ENCODE measurements at places on chromosomes 5 and 9.

DNA sequence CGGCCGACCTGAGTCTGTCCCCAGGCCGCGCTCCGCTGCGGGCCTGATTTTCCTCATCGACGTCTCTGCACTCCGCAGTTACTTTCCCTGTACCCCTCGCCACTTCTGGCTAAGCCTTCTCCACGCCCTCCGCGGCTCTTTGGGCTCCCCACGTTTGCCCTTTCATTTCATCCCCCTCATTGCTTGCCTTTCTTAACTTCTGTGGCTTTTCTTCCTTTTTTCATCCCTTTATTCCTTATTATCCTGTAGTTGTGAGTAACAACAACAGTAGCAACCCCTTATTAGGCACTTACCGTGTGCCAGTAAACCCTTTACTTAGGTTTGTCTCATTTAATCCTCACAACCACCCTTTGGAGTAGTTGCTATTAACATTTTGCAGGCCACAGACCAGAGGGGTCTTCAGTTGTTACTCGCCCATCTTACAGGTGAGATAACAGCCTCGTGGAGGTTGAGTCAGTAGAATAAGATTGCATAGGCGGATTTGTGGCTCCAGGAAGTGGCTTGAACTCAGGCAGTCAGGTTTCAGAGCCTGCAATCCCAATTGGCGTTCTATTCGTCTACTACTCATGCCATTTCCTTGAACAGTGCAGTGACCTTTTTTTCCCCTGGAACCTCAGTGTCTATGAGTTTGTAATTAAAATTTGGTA is 724 bp downstream of the TCERG1 start:
- peak; percentile 19 for DNase-seq

- no peak for DNase-seq
These were observed 141.9 kb downstream of the PSAT1 start for GRCh38 chr9:78438780-78439179.

DNA sequence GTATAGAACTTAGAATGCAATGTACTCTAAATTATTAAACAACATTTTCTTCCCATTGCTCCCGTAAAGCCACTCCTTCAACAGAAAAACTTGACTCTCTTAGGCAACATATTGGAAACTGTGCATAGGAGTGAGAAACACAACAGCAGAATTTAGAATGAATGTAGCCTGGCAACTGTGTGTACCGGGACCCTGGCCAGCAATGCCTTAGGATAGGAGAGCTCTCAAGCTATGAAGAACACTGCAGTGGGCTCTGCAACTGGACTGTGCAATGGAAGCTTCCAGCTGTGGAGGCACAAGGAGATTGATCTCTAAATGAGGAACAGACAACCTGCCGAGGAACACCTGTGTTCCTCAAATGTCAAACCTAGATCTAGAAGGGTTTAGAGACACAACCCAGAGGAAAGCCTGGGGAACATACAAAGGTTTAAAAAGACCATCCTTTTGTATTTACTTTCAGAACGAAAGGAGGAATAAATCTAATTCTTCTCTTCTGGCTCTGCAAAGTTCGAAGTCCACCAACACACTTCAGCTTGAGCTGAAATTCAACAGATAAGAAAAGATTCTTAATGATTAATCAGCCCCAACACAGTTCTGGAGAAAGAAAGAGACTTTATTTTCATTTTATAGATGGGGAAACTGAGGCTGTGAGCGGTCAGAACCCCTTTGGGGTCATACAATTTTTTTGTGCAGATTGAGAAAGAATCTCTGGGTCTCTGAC is 51.5 kb upstream of the ARL15 start:
- no peak for DNase-seq

DNA sequence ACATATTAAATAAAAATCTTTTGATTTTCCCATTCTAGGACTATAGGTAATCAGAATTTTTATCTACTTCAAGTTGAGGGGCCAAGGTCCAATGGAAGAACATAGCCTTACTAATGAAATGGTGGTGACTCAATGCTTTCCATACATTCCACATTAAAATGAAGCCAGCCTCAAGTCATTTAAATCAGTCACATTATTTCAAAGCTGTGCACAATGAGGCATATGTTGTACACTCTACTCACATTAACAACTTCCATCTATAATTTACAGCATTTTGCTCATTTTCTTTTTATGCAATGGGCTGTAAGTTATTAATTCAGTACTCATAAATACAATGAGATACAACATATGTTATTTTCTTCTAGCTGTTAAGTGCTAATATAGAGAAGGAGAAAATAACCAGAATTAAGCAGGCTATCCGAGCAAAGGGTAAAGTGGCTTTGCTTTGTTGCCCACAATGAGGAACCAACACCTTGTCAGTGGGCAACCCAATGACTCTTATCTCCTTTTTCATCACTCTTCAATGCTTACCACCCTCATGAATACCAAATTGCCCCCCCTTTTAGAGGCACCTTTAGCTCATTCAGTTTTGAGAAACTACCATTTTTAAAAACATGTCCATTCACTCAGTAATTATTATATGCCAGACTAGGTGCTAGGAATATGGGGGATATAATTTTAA is 52.4 kb downstream of the TTLL11 start:
- no peak for DNase-seq

GRCh38 chr9:35923927-35924763 is 14.9 kb downstream of the SPAAR start:
- DNase-seq: no peak

GRCh38 chr9:33682551-33682950 is 112.8 kb upstream of the PRSS3 start:
- no peak for DNase-seq

DNA sequence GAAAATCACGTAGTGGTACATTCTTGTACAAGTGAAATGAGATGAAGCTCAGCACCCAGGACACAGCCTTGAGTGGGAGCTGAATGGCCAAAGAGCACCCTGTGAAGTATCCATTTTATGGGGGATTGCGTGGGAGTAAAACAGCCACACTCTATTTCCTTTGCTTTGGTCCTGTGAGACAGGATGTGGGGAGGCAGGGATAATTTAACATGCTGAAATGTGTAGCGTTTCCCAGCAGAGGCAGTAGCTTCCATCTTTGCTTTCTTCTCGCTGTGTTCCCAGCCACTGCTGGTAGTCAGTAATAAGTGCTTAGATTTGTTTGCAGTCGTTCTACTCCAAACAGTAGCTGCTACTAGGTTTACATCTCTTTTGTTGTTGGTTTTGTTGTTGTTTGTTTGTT is 4.4 kb downstream of the IL31RA start:
- no peak for DNase-seq

GRCh38 chr9:105928416-105928815 is 234.1 kb downstream of the TMEM38B start:
- no peak for DNase-seq

DNA sequence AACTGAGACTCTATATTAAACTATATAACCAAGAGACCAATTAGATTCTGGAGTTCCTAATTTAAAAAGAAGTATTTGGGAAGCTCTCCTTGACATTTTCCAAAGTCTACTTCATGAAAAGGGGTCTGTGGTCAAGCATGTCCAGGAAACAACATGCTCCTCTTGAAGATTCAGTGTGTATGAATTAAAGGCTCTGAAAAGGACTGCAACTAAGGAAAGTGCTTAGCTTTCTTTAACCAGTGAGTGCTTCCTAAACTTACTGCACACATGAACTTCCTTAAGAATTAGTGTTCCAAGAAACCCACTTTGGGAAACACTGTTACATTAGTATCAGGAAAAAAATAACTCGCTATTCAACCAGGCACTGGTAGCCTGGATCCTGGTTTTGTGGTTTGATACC is 167.6 kb downstream of the MED27 start:
- no peak for DNase-seq

- DNase-seq: no peak
These were observed 21.0 kb upstream of the NPM1 start for GRCh38 chr5:171366645-171367044.
